Mucosa of gallbladder (tissue), 1 donor: ENCODE measurements at places on chromosomes 16 and 17.
A peak's percentile ranks its signal among the peaks of the same experiment; 100 is the strongest.

GRCh38 chr16:3057181-3058138 lies 8.0 kb upstream of the IL32 start:
- no peak for DNase-seq

- no peak for DNase-seq
These were observed 7.2 kb upstream of the HSD11B2 start for GRCh38 chr16:67423611-67424260.

DNA sequence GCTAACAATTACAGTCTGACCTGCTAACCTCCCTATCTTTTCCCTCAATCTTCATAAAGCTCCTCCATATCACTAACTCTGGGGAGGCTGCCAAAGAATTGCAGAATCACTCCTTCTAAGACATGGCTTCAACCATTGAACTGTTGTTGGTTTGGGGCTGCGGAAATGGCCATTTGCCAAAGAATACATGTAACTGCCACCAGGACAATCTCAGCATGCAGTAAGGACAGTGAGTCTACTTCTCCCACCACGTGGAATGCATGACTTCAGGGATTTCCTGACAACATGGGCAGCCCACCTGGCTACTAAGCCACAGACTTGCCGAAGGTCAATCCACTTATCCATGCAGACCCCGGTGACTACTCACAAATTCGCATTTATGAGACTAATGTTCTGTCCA lies 104.3 kb upstream of the NUDT7 start:
- DNase-seq, result no peak

DNA sequence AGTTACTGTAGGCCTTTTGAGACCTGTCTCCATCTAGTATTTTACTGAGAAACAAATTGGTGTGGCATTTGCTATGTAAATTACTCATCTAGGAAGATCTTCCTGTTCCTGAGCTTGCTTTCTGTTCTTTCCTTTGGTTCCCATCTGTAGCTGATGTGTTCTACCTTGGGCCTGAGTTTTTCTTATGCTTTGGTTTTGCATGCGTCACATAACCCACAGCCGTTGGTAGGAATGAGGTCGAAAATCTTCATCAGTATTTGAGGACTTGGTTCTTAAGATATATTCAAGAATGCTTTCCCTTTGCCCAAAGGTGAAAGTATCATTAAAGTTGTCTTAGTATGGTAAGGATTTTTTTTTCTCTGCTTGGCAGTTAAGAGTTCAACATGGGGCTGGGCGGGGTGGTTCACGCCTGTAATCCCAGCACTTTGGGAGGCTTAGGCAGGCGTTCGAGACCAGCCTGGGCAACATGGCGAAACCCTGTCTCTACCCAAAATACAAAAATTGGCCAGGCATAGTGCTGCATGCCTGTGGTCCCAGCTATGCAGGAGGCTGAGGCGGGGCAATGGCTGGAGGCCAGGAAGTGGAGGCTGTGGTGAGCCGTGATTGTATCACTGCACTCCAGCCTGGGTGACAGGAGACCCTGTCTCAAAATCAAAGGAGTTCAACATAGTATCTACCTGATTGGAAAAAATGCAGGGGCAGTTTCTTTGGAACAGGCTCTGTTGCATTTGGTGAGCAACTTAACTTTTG lies 28.8 kb downstream of the IST1 start:
- no peak for DNase-seq

DNA sequence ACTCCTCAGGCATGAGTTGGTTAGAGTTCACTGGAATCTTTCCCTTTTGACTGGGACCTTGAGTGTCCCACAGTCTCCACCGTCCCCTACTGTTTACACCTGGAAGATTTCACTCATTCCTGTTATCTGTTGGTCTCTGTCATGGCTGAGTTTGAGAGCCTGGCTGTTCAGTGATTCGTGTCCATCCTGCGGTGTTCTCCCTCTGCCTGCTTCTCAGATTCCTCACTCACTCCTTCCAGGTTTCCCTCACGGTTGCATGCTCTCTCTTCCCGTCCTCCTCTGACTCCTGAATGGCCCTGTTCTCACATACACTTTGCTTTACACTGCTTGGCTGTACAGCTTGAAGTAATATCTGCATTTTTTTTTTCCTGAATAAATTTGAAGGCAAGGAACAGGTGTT lies 24.5 kb downstream of the OR1D5 start:
- DNase-seq, result no peak

DNA sequence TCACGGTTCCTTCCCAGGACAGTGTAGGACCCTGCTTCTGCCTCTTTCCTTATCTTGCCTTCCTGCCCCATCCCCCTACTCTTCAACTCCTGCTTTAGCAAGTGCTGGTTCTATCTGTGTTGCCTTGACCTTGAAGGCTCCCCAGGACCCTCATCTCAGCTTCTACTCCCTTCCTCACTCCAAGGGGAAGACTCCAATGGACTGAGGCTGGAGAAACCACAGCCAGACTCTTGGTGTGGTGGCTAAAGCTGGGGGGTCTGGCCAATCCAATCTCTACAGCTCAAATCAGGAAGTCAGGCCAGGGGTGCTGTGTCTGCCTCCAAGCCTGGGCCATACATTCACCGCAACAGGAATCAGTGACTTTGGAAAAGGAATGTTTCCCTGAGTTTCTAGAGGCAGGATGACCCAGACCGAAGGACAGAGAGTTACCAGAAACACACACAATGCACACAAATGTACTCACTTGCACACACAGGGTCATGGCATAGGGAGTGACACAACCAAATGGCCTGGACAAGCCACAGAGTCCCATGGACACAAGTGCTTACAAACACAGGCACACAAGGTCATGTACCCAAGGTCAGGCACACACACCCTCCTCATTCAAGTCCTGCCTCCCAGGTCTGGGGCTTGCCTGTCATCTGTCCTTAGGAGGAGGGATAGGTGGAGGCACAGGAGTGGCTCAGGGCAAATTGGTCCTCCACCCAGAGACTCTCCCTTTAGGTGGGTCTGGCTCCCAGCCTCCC lies 1.7 kb upstream of the HSD11B2 start:
- DNase-seq, result no peak

DNA sequence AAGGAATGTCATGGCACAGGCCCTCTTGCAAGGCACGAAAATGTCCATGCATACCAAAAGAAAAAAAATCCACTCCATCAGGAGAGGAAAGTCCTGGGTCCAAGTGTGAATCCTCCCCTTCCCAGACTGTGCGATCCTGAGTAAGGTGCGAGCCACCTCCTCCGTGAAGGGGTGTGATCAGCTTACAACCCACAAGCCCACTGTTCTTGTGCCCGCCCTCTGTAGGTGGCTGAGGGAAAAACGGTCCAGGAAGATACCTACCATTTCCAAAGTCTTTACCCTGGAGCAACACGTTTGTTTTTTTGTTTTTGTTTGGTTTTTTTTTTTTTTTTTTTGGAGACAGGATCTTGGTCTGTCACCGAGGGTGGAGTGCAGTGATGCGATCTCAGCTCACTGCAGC lies 116.5 kb downstream of the ZNF423 start:
- DNase-seq, result no peak

- peak; percentile 17 for DNase-seq
These were observed 461 bp downstream of the LRRC46 start for GRCh38 chr17:47831934-47832327.

GRCh38 chr17:6994118-6994598 lies 1.7 kb upstream of the ALOX12 start:
- DNase-seq, result no peak

DNA sequence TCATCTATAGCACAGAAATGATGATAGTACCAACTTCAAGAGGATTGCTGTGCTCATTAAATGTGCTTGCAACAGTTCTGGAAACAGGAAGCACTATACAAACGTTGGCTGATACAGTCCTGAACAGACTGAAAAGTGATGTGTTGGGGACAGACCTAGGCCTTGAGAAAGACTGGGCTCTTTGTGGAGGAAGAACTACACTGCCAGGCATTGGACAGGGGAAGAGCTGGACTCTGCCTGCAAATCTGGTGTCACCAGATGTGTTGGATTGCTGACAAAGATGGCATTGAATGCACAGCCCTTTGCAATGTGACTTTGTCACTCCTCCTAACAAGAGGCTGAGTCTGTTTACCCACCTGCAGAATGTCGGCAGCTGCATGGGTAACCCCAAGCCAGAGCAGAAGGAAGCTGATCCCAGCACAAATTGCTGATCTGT lies 12.4 kb upstream of the ST6GALNAC2 start:
- no peak for DNase-seq

- DNase-seq, result no peak
These were observed 168.0 kb upstream of the RPH3AL start for GRCh38 chr17:520447-521182.

DNA sequence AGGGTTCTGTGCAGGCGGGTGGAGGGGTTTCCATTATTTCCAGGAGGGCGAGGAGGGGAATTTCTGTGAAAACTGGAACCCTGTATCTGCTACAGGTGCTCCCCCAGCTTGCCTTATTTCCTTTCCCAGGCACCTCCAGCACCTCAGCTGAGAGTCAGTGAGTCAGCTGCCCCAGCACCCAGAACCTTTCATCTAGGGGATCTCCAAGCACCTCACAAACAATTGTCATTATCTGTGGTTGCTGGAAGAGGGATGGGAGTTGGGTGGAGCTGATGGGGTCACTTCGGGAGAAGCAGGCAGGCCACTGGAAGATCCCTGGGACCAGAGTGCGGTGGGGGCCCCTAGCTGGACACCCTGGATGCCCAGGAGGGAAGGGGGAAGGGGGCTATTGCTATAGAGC lies 10.0 kb upstream of the CLUH start:
- no peak for DNase-seq

DNA sequence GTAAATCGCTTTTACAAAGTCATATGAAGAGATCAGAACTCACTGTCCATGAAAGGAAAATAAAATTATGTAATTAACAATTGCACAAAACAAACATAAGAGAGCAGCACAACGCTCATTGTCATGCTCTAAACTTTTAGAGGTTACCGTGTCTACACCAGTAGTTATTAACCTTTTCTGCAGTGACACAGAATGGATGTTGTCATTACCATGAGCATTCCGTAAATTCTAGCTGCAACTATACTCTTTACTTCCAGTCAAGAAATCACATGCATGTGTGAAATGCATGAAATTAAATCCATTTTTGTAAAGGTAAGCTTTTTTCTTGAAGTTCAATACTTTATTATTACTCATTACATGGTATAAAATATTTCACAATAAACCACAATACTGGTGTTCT lies 38.2 kb downstream of the USP32 start:
- DNase-seq, result no peak
